Osteocyte (in vitro differentiated cells): ENCODE measurements at places on chromosomes 3 and 15.

GRCh38 chr3:33071181-33071580 is 25.8 kb downstream of the GLB1 start:
- no peak for DNase-seq

- no peak for DNase-seq
Measured at GRCh38 chr3:136595913-136596697, 156.1 kb downstream of the STAG1 start.

DNA sequence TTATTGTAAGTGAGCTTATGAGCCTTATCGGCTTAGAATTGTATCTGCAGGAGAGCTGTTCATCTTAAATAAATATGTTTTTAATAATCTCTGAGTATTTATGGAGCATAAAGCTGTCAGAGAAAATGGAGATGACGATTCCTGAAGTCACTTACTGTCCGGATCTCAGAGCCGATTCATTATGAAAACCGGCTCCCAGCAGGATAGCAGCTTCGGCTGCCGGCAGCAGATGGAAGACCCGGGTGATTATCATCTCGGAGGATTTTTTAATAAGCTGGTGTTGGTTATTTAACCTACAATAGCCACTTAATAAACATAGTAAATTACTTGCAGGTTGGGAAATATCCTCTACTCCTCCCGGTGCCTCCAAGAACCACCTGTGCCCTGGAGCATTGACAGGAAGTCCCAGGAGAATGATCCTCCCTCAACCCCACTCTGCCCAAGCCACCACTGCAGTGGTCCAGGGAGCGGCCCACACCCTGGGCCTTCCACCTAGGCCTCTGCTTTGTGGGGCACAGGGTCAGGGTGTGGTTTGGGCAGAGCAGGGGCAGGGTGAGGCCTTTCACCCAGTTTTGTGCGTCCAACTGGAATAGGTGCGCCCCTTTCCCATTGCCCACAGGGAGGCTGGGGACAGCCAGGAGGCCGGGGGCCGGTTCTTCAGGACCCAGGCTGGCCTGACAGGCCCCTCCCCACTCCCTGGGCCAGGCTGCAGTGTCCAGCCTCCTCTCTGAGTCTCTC is 42.2 kb upstream of the PRR23E start:
- no peak for DNase-seq

DNA sequence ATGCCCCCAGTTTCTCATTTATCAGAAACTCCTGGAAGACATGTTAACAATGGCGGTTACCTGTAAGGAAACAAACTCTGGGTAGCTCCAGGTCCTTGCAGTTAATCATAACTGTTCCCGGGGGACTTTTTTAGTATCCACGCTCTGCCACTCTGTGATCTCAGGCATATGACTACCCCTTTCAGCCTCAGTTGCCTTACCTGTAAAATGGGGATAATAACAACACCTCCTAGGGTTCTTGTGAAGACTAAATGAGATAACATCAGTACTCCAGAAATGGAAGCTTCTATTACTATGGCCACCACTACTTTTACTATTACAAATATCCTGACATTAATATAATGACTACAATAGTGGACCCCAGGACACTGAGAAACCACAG is 7.1 kb upstream of the FLNB start:
- DNase-seq: no peak

- DNase-seq: no peak
Measured at GRCh38 chr3:65810302-65810701, 228.4 kb downstream of the MAGI1 start.

- DNase-seq: no peak
Measured at GRCh38 chr3:89525609-89526008, 418.2 kb downstream of the EPHA3 start.

GRCh38 chr3:179266701-179267211 is 15.8 kb upstream of the KCNMB3 start:
- no peak for DNase-seq

DNA sequence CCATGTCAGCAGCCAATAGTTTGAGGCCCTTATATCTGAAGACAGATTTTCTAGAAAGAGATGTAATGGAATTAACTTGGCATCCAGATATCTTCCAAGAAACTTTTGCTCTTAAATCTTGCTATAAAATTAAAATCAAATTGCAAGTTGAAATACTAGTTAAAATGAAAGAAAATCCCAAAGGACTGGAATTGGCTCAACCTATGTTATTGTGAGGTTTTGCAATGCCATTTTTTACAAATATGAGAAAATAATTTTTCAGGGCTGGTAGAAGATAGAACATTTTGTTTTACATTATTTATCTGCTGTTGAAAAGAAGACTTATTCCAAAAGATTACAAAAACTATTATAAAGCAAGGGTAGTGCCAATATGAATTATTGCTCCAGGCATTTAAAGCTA is 92.2 kb upstream of the AGTR1 start:
- no peak for DNase-seq

DNA sequence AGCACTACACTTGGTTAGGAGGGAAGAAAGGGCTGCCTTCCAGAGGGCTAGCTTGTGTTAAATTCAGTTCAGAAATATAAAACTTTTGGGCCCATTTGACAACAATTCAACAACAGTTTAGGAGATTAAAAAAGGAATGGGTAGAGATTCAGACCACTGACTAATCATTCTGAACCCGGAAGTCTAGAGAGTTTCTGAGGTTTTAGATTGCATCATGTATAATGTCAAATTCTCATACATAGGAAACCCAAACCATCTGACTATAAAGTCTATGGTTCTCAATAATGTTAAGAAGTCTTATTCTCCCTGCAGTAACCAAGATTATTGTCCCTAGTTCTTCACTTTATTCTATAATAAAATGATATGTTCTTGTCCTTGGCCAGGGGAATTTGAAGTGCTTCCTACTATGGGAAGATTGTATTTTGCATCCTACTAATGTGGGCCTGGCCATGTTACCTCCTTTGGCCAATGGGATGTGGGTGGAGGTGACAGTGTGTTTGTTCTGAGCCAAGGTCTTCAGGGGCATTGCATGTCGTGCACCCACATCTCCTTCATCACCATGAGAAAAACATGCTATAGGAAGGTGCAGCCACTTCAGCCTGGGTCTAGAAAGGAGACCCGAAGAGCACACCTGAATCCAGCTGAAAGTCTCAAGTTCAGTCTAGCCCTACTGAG is 66.4 kb upstream of the CCNL1 start:
- no peak for DNase-seq

GRCh38 chr15:69577397-69577796 is 124.8 kb downstream of the RPLP1 start:
- no peak for DNase-seq

DNA sequence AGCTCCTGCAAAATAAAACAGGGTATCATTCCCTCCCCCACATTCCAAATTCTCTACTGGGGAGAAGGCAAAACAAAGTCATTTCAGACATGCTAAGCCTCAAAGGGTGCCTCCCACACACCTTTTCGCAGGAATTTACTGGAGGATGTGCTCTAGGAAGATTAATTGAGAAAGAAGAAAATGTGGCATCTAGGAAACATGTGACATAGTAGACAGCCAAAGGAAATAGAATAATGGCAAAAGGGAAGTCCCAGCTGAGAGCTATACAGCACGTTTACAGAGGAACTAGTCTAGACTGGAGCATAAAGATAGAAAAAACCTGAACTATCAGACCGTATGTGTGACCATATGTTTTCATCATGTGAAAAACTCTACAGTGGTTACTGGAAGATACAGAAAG is 58.8 kb upstream of the MELTF start:
- DNase-seq: no peak

- no peak for DNase-seq
Measured at GRCh38 chr3:10505791-10506585, 602 bp upstream of the ATP2B2 start.

- DNase-seq: no peak
Measured at GRCh38 chr15:45089712-45090373, 24.1 kb downstream of the DUOX2 start.

DNA sequence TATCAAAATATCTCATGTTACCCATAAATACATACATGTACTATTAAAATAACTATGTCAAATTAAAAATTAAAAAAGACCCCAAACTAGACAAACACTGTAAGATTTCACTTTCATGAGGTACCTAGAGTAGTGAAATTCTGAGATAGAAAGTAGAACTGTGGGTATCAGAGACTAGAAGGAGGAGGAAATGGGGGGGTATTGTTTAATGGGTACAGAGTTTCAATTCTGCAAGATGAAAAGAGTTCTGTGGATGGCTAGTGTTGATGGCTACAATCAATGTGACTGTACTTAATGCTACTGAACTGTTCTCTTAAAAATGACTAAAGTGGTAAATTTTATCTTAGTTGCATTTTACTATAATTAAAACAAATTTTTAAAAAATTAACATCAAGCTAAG is 36.6 kb downstream of the RFX7 start:
- DNase-seq: no peak

- no peak for DNase-seq
Measured at GRCh38 chr3:123324880-123325765, 123.4 kb downstream of the SEC22A start.

GRCh38 chr3:65526656-65527055 is 512.1 kb downstream of the MAGI1 start:
- DNase-seq: no peak

- no peak for DNase-seq
Measured at GRCh38 chr3:112413074-112413473, 80.1 kb downstream of the CD200 start.

- DNase-seq: no peak
Measured at GRCh38 chr15:94587113-94587512, 355.8 kb downstream of the MCTP2 start.

- DNase-seq: no peak
Measured at GRCh38 chr3:170079536-170080165, 41.9 kb downstream of the GPR160 start.

- no peak for DNase-seq
Measured at GRCh38 chr3:65497846-65498245, 540.9 kb downstream of the MAGI1 start.

DNA sequence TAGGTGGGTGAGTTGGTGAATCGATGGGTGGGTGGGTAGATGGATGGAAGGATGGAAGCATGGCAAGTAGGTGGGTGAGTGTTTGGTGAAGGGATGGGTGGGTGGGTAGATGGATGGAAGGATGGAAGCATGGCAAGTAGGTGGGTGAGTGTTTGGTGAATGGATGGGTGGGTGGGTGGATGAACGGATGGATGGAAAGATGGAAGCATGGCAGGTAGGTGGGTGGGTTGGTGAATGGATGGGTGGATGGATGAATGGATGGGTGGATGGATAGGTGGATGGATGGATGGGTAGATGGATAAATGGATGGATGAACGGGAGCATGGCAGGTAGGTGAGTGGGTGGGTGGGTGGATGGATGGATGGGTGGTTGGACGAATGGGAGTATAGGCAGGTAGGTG is 65.1 kb downstream of the SLC6A1 start:
- no peak for DNase-seq

DNA sequence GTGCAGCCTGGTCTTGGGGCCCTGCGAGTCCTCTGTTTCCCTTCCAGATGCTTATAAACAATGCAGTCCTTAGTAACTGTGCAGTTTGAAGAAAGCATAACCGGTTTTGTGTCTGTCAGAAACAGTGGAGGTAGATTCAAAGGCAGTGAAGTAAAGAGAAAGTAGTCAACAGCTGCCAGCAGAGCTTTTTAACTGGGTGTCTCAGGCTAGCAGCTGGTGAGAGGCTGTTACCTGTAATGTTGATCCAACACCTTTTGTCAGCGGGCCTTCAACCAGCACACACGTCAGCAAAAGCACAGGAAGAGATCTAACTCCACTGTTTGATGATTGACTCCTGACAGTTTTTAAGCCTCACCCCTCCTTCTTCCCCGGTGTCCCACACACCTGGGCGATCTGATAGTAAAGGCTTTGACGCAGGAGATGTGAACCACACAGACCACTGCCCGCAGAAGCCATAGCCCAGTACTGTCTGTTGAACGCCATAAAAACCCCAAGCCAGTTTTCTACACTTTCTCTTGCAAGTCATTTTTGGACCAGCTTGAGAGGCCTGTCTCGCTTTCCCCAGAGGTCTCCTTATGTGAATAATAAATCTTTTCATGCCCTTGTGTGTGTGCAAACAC is 178.0 kb downstream of the FMN1 start:
- no peak for DNase-seq

DNA sequence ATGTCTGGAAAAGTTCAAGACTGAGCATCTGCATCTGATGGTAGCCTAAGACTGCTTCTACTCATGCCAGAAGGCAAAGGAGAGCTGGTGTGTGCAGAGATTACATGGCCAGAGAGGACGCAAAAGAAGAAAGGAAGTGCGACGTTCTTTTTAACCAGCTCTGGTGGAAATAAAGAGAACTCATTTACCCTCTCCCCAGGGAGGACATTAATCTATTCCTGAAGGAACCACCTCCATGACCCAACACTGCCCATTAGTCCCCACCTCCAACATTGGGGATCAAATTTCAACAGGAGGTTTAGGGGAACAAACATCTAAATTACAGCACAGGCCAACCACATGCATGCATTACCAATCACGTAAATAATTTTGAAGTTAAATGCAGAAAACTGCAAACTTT is 1.5 kb upstream of the NCK1 start:
- no peak for DNase-seq
